ENCODE measurements at places on chromosomes 13 and 19. TPM values are rescaled to one million over a fixed set of nuclear protein-coding genes. Genes with fewer than 3 reads are reported as not detected.

- peaks cover 8% of the 10 kb centered on the region for H3K4me1 ChIP-seq
- no peaks in the 10 kb centered on the region for H3K36me3 ChIP-seq
- H3K27me3 ChIP-seq, result no peaks in the 10 kb centered on the region
- DNase-seq, result no peak
- no peak overlapping the region for H3K4me3 ChIP-seq
Observed at GRCh38 chr13:31894931-31895330, 136.6 kb upstream of the FRY start.

GRCh38 chr13:79648191-79648590 lies 167.2 kb downstream of the NDFIP2 start:
- no peaks in the 10 kb centered on the region for H3K4me1 ChIP-seq
- no peaks in the 10 kb centered on the region for H3K27me3 ChIP-seq
- DNase-seq, result no peak
- no peak overlapping the region for H3K4me3 ChIP-seq
- no peaks in the 10 kb centered on the region for H3K36me3 ChIP-seq

DNA sequence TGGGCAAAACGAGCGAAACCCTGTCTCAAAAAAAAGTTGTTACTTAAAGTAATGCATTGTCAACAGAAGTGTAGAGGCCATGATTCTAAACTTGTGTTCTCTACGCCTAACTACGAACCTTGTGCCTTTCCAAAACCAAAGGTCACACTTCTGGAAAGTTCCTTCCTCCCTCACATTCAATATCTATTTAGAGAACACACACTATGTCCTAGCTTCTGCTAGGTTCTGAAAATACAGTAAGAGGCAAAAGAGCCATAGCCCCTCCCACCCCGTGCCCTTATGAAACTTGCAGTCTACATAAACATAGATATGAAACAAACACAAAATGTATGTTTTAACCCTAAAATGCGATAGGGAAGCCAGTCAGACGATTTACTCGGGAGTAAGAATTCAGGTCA lies 36.4 kb downstream of the RNF6 start:
- no peaks in the 10 kb centered on the region for H3K36me3 ChIP-seq
- no peak for DNase-seq
- H3K4me1 ChIP-seq, result peaks cover 24% of the 10 kb centered on the region
- no peaks in the 10 kb centered on the region for H3K27me3 ChIP-seq
- H3K4me3 ChIP-seq, result peak overlapping the region; percentile 21

DNA sequence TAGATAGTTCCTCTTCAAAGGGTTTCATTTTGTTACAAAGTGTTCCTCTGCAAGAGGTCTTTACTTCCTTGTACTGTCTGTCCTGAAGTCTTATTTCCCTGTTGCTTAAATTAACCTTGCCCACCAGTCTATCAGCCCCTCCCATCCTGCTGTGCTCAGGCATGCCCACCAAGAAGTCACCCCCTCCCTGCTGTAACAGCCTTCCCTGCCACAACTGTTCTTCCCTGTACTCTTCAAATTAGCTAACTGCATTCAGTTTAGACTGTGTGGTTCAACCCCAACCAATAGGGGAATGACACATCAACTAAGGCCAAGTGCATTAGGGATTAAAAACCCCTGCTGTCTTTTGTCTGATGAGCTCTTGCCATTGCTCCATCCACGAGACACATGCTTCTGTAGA lies 34.4 kb upstream of the ZNF562 start:
- H3K4me3 ChIP-seq, result no peak overlapping the region
- H3K36me3 ChIP-seq, result no peaks in the 10 kb centered on the region
- H3K27me3 ChIP-seq, result no peaks in the 10 kb centered on the region
- H3K4me1 ChIP-seq, result no peaks in the 10 kb centered on the region
- DNase-seq, result no peak

Gene LACC1
- 2.3 TPM for total RNA-seq

Gene SNAPC2
- total RNA-seq, result 6.3 TPM

Gene SMIM44
- not detected for total RNA-seq

Gene ELSPBP1
- total RNA-seq, result not detected

Gene NCAN
- total RNA-seq, result not detected

Gene WASF3
- 6.0 TPM for total RNA-seq

Gene IL17D
- total RNA-seq, result 0.66 TPM

Data from body of pancreas (tissue), 4 donors.